ENCODE measurements at places on chromosomes 2 and 18.

DNA sequence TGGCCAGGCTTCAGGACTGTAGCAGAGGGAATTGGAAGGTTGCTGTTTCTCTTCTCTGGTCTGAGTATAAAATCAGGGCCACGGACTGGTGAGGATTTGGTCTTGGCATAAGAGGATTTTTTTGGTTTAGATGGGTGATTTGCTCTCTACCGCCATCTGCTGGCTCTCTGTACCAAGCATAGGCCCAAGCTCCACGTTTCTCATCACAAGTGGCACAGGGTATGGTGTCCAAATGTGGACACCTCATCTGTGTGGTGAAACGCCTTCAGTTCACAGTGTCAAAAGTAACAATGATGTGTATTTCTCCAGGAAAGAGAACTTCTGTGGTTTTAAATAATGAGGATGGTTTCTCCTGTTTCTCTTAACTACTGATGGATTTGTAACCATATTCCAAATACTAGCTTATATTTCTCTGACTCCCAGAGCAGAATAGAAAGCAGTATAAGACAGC is 115.1 kb downstream of the EML6 start:
- DNase-seq = peak; percentile 4

DNA sequence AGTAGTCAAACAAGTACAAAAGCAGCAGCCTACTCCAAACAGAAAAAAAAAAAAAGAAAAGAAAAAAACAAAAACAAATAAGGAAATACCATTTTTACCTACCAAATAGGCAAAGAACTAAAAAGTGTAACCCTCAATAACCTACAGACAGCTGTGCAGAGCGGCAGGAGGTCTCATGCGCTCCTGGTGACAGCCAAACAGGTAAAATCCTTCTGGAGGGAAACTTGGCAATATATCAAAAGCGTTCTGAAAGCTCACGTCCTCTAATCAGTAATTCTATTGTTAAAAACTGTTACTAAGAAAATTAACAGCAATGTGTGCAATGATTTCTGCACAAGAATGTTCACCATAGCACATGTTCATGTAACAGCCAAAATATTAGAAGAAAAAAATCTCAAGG is 105.6 kb downstream of the AFF3 start:
- no peak for DNase-seq

DNA sequence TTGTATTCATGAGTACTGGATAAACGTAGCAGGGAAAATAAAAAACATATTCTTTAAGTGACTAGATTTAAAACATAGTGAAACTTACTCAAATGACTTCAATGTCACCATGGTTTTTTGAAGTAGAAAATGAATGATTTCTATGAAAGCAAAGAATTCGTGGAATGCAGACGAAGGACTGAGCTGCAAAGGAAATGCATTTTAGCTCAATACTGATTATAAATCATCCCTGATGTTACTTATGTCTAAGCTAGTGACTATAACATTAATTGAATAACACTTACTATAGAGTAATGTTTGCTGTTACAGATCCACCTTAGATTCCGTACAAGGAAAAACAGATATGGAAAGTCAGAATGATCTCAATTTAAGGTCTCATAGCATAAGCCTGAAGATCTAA is 1257.7 kb upstream of the CDH2 start:
- no peak for DNase-seq

DNA sequence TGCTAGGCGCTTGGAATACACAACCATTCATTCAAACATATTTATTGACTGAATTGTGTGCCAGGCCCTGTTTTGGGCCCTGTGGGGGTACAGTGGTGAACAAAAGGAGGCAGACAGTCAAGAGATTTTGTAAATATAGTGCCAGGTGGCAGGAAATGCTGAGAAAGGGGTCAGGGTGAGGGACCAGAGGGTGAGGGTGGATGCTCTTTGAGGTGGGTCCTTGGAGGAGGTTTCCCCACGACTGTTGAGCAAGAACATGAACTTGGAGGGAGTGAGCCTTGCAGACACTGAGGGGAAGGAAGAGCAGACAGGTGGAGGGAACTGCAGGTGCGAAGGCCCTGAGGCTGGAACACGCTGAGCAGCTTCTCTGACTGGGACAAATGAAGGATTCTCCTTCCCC is 40.7 kb downstream of the ODC1 start:
- no peak for DNase-seq

GRCh38 chr18:26717123-26717719 is 148.3 kb downstream of the AQP4 start:
- DNase-seq = no peak

- DNase-seq = no peak
These were observed 296.7 kb downstream of the LPIN1 start for GRCh38 chr2:12043131-12043530.

GRCh38 chr2:11275910-11276309 is 68.5 kb downstream of the ROCK2 start:
- no peak for DNase-seq

GRCh38 chr2:18413676-18414396 is 146.6 kb downstream of the RDH14 start:
- DNase-seq = no peak

DNA sequence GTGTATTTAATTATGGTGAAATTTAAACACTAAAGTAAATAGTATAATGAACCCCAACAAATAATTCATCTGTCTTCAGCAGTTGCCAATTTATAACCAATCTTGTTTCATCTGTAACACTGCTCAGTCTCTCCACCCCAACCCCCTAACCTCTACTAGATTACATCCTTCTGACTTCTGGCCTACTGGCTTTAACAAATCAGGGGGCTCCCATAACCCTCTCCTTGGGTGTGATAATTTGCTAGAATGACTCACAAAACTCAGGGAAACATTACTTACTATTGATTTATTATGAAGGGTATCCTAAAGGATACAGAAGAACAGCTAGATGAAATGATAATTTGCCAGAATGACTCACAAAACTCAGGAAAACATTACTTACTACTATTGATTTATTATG is 50.7 kb downstream of the PIK3C3 start:
- no peak for DNase-seq

- no peak for DNase-seq
These were observed 234.5 kb downstream of the MTX2 start for GRCh38 chr2:176503776-176504175.

- no peak for DNase-seq
These were observed 38.6 kb upstream of the ASAP2 start for GRCh38 chr2:9167718-9168657.

DNA sequence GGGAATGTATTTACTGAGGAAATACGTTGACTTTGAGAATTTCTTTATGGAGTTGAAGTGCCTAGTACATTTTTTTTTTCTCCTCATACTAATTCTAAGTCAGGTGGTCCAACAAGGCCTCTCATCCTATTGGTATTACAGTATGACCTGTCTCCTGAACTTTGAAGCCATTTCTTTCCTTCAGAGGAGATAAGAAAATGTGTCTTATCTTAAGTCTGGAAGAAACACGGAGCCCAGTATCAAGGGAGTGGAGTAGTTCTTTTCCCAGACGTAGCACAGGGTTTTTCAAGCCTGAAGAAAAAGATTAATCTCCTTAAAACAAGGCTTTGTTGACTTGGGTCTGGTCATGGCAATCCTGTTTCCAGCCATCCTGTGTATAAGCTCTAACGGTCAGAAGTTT is 11.6 kb upstream of the CPS1 start:
- DNase-seq = no peak
